ENCODE measurements at places on chromosomes 1 and 21.

DNA sequence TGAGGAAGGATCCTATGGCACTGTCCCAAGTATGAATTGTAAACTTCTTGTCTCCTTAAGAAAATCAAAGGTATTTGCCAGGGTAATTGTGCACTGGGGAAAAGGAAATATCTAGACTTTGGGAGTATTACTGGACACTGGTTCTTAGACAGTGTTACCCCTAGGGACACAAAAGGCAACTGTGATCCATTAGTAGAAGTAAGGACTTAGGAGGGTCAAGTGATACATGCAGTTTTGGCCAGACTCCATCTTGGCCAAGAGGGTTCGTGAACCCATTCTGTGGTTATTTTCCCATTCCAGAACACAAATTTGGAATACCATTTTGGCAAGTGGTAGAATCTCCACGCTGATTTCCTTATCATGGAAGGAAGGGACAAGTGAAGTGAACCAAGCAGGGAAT, 98.1 kb downstream of the TM2D1 start:
- no peak for DNase-seq

- no peak for DNase-seq
Observed at GRCh38 chr1:207070811-207071210, 17.7 kb downstream of the PFKFB2 start.

- DNase-seq: peak; percentile 35
Observed at GRCh38 chr1:209714338-209714737, 9.7 kb downstream of the HSD11B1 start.

DNA sequence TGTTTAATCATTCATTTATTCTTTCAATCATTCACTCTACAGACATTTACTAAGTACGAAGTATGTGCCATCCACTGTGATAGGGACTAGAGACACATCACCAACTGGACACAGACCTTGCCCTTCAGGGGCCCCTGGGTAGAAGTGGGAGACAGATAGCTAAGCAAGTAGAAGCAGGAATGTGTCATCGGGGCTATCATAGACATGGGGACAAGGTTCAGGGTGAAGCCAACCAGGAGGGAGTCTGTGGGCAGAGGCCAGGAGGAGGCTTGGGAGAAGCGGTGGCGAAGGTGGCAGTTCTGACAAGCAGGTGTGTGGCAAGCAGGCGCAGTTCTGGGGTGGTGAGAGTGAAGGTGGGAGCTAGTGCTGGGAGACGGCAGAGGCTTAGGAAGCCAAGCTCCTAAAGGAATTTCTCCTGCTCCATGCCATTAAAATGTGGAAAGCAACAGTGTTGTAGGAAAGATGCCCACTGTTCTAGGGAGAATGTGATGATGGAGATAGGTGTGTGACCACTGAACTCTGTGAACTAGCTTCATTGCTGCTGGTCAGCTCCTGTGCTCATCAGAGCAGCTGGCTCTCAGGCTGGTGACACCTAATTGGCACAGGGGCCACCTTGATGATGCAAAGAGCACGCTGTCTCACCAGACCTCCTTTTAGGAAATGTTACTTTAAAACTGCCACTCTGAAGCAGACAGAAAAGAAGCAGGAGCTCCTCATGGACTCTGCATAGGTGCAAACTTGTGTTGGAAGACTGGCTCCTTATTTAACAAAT, 79.7 kb upstream of the LPGAT1 start:
- DNase-seq: no peak

- DNase-seq: peak; percentile 22
Observed at GRCh38 chr1:222618001-222618879, at the start of gene MIA3. MIA3 (plus strand) TSS chr1:222618097; CDS start chr1:222618111, 14 bp downstream.
